ENCODE measurements at places on chromosomes 7 and 10.

- no peak for DNase-seq
Observed at GRCh38 chr7:98252425-98253054, 508 bp upstream of the TECPR1 start.

DNA sequence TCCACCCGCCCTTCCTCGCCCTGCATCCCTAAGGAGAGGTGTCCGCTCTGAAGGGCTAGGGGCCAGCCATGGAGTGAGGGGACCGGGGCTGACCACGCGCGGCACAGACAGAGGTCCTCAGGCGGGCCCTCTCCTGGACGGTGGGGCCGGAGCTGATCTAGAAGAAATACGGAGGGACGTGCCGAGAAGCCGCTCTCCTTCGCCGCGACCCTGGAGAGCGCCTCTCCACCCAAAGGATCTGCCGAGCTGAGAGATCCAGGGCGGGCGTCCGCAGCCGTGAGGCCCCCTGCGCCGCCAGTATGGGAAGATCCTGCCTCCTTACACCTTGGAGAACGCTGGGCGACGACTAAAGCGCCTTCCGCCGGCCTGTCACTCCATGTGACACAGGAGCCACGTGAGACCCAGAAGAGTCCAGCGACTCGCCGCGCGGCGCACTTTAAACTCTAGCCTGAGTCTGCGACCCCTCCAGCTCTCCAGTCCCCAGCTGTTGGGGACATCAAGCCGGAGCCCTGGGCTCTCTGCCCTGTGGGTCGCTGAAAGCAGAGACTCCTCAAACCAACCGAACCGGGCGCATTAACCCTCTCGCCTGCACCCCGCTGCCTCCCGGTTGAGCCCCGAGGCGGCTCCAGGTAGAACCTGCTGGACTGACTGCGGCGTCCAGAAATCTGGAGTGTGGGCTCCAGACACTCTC, 1.5 kb upstream of the SFMBT2 start:
- DNase-seq = no peak

- no peak for DNase-seq
Observed at GRCh38 chr7:1174881-1175596, 15.0 kb upstream of the ZFAND2A start.

GRCh38 chr7:98568891-98569290, 48.2 kb upstream of the NPTX2 start:
- DNase-seq = no peak

- no peak for DNase-seq
Observed at GRCh38 chr7:68576366-68576765, 1021.9 kb upstream of the AUTS2 start.

Measured in DMS 273 treated with DMSO at 0.1 percent for 48 hours (cell line).